Activated CD4-positive, alpha-beta memory T cell treated with anti-CD3 and anti-CD28 coated beads, Interleukin-2, amount 10 ng/mL, durations not matched to agents 7 days and 5 days (primary cell): ENCODE measurements at places on chromosomes 11 and 22. TPM values are rescaled to one million over a fixed set of nuclear protein-coding genes. Genes with fewer than 3 reads are reported as not detected.

DNA sequence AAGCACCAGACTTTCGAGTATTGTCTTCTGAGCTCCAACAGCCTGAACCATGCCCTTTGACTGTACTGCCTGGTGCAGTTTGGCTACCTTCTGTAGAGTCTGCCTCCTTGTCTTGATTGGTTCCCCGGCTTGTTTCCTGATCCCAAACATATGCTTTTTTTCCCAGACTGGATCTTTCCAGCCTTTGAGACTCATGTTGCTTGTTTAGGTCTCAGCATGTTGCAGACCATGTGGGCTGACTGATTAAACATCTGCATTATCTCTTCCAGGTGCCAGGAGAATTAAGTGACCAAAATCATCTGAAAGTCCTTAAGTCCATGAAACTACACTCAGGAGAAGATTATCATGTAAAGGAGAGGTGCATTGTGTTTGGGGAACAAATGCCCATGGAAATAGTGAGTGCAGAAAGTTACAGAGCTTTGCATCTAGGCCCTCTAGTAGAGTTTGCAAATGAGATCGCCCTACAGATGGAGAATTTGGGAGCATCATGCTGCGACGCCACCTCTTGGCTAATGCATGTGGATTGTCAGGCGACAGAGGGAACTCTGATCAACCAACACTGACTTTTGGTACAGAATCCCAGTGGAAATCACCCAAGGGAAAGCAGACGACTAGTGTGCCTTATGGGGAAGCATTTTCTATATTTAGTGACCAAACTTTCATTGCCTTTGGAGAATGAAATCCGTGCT, 188.8 kb downstream of the BLID start:
- no peak for DNase-seq
- H3K27me3 ChIP-seq = no peaks in the 10 kb centered on the region
- no peaks in the 10 kb centered on the region for H3K4me1 ChIP-seq
- H3K4me3 ChIP-seq = no peak overlapping the region
- H3K36me3 ChIP-seq = no peaks in the 10 kb centered on the region

- DNase-seq = no peak
- H3K27ac ChIP-seq = no peak overlapping the region
- H3K27me3 ChIP-seq = peaks cover 2% of the 10 kb centered on the region
- H3K36me3 ChIP-seq = peaks cover 15% of the 10 kb centered on the region
- H3K4me3 ChIP-seq = no peak overlapping the region
Measured at GRCh38 chr11:61868571-61869428, 22.5 kb downstream of the FADS3 start.

GRCh38 chr11:29612423-29612822, 404.4 kb downstream of the KCNA4 start:
- DNase-seq = no peak
- H3K36me3 ChIP-seq = no peaks in the 10 kb centered on the region
- no peak overlapping the region for H3K4me3 ChIP-seq
- H3K4me1 ChIP-seq = no peaks in the 10 kb centered on the region
- no peak overlapping the region for H3K27ac ChIP-seq
- no peaks in the 10 kb centered on the region for H3K27me3 ChIP-seq

DNA sequence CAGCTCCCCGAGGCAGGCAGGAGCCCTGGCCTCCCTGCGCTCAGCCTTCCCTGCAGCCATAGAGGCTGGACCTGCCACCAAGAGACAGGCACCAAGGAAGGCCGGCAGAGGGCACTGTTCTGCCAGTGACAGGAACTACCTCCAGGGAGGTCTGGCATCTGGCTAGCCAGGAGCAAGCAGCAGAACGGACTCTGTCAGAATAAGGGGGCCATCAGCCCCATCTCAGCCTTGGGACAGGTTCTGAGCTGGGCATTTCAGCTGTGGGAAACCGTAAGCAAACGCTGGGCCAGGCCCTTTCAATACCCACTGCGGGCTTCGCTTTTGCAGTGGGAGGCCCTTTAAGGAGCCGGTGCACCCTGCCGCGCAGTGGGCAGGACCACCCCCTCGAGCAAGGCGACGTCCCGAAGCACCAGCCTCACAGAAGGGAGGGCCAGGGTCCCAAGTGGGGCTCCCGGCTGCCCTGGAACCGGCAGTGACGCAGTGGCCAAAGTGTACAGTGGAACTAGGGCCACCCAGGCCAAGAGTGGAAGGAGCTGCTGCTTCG, 18.2 kb downstream of the IFT27 start:
- H3K27me3 ChIP-seq = peaks cover 12% of the 10 kb centered on the region
- H3K36me3 ChIP-seq = no peaks in the 10 kb centered on the region
- no peak overlapping the region for H3K4me3 ChIP-seq
- no peaks in the 10 kb centered on the region for H3K4me1 ChIP-seq
- H3K27ac ChIP-seq = no peak overlapping the region

DNA sequence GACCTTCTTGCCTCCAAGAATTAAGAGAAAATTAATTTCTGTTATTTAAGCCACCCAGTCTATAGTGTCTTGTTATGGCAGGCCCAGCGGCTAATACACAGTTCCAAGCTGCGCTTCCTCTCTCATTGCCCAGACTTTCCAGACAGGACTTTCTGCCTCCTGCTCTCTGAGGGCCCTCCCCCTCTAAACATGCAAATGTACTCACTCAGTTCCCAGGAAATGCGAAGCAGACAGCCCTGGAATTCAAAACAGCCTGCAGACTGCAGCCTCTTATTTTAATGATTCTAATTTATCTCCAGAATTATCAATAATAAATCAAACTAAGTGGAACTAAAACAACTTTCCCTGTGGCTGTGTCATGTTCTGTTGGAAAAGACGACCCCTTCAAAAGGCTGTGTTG, 115.5 kb upstream of the ISX start:
- H3K27ac ChIP-seq = no peak overlapping the region
- DNase-seq = no peak
- no peaks in the 10 kb centered on the region for H3K4me1 ChIP-seq
- H3K36me3 ChIP-seq = no peaks in the 10 kb centered on the region
- H3K27me3 ChIP-seq = no peaks in the 10 kb centered on the region

DNA sequence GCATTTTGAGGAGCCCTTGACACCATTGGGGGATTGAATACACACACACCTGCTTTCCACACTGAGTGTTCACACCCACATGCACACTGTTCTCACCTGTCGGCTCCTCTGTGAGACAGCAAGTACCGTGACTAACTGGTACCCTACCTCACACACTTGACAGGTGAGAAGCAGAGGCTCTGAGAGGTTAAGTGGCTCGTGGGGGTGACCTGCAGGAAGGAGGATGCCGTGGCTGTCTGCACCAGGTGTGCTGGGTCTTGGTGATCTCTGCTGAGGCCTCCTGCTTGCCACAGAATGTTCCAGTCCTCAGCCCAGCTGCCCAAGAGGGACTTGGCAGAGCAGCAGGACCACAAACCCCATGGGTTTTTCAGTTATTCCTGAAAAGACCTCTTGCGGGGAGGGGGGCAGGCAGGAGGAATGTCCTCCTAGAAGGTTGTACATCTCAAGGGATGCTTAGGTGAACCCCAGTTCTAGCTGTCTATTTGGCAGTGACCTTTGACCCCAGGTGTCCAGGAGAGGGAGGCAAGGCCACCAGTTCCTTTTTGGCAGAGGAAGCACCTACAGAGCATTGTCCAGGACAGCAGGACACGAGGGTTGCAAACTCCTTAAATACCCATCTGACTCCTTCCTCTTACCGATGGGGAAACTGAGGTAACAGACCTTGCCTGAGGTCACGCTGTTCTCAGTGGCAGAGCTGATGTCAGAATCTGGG, 66.0 kb downstream of the SHISAL1 start:
- peaks cover 9% of the 10 kb centered on the region for H3K27me3 ChIP-seq
- DNase-seq = no peak
- H3K27ac ChIP-seq = no peak overlapping the region
- H3K4me1 ChIP-seq = no peaks in the 10 kb centered on the region
- no peak overlapping the region for H3K4me3 ChIP-seq

DNA sequence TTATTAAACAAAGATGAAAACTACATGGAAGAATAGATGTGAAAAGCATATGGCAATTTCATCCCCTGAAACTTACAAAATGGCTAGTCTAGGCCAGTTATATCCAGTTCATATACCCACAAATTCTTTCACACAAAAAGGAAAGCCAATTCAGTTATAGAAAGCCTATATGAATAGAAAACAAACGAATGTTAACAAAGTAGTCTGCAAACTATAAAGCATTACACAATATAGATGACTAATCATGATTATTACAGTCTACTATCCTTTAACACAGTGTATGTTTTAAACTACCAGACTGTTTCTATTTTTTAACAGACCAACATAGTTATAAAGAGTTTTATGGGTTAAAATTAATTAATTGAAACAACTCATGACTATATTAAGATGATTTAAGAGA, 12.1 kb downstream of the DCUN1D5 start:
- DNase-seq = no peak
- H3K4me3 ChIP-seq = no peak overlapping the region
- H3K27ac ChIP-seq = no peak overlapping the region

DNA sequence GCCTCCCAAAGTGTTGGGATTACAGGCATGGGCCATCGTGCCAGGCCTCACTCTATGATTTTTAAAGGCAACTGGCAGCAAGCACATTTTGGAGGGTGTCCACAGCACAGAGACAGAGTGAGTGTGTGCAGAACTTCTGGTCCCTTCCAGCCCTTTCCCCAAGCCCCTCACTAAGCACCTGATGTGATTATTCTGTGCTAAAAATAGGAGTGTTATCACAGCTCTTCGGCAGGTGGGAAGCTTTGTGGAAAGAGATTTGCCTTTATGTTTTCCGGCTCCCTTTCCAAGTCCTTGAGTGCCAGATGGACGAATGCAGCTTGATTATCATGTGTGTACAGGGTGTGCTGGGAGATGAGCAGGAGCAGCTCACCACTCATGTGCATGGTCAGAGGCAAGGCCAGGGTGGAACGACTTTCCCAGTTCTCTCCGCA, 310.8 kb downstream of the DDX10 start:
- no peak overlapping the region for H3K27ac ChIP-seq
- no peaks in the 10 kb centered on the region for H3K27me3 ChIP-seq
- no peak for DNase-seq
- H3K4me3 ChIP-seq = no peak overlapping the region

Gene OR51T1
- not detected for total RNA-seq

DNA sequence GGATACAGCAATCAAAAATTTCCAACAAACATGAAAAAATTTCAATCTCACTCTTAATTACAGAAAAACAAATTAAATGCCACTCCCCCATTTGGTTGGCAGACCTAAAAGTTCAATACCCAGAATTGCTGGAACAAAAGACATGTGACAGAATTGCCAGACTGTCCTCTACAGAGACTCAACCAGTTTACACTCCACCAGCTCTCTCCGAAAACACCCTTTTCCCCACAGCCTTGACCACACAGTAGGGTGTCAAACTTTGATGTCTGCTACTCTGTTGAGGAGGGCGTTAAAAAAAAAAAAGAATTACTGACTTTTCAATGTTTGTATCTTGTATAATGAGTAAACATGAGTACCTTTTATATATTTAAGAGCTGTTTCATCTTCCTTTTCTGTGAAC, 44.7 kb upstream of the YPEL1 start:
- DNase-seq = no peak
- H3K27ac ChIP-seq = no peak overlapping the region
- H3K4me1 ChIP-seq = peaks cover 3% of the 10 kb centered on the region
- no peaks in the 10 kb centered on the region for H3K27me3 ChIP-seq
- no peak overlapping the region for H3K4me3 ChIP-seq
- peaks cover 36% of the 10 kb centered on the region for H3K36me3 ChIP-seq
